ENCODE measurements at places on chromosomes 11 and 22.

GRCh38 chr22:41417622-41418390 lies 28.8 kb downstream of the TOB2 start:
- DNase-seq, result no peak

DNA sequence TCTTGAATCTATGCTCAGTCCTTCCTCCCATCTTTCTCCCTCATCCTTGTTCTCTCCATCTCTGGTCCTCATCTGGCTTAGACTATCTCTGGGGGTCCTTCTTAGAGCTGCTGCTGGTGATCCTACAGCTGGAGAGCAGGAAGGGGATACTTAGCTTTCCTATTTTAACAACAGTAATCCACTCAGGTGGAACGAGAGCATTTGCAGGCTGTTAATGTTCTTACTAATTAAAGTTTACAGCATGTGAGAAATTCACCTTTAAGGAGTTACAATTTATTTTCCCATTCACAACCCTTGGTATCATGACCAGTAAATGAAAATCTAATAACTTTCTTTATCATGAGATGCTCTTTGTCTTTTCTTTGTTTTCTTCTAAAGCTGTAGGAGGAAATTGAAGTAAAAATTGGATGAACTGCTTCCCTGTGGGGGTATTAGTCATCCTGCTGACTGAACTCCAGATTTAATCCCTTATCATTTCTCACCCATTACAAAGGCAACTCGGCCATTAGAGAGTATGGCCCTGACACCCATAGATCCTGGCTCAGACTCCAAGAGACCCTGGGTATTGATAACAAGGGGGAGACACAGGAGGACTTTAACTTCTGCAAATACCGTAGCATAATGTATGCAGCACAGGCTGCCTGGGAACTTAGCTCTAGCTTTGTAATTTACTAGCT lies 37.6 kb upstream of the MTNR1B start:
- no peak for DNase-seq

DNA sequence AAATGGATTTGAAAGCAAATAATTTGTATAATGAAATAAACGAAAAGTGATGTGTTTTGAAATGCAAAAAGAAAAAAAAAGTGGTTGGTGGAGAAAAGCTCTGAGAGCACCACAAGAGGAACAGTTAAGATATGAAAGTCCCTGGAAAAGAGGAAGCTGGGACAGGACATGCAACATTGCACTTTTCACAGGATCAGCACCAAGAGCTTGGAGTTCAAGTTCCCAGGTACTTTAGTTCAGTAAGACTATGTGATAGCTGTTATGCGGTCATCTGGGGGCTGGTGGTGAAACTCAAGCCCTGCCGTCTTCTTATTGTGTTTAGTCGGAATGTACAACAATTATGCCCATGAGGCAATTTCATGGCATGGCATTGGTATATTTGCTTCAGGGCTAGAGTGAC lies 17.1 kb upstream of the MS4A4A start:
- DNase-seq, result no peak

DNA sequence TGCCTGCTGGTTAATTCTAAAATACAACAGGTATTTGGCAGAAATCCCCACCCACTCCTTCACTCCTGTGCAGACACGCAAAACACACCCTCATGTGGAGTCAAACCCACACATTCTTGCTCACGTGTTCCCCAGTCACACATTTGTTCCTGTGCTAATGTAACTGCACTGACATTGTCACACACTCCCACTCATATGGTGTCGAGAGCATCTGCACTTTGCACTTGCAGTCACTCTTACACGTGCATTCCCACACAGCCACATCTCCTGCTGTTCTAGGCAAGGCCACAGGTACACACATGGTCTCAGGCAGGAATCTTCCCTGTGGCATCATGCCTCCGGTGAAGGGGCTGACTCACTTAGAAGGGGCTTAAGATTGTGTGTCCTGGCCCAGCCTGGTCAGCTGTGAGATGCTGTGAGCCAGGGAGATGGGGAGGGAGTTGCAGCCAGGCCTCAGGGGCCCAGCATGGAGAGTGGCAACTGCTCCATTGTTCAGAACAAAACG lies 395.0 kb downstream of the TENM4 start:
- DNase-seq, result no peak

All from stimulated activated CD4-positive, alpha-beta T cell treated with anti-CD3 and anti-CD28 coated beads, Interleukin-1b, Interleukin-23, amount 100 ng/mL, for 48 hours (primary cell).